ENCODE measurements at places on chromosomes 1 and 21.

DNA sequence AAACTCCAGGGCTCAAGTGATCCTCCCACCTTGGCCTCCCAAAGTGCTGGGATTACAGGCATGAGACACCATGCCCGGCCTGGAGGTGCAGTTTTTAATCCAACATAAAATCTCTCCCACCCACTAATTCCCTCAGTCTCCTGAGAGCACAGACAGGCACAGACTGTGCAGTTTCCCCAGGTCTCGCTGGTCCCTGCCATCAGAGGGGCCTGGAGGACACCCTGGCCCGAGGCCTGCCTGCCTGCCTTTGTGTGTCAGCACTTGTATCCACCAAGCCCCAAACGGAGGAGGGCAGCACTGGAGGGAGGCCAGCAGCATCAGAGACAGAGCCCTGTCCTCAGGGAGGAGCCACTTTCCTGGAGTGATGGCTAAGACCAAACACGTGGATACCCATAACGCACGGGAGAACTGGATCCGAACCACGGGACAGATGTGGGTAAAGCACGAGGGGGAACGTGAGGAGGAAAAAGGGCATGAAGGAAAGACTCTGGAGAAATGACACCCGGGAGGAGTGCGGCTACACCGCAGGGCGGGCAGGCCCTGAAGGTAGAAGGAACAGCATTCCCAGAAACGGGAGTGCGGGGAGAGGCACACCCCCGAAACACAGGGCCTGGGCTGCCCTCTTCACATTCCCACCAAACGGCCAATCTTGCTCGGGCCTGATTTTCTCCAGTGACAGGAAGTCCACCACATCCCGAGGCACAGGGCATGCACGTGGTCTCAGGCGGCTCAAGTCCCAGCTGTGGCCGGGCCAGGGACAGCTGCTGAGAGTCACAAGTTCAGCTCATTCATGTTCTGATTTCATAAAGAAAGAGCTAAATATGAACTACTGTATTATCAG lies 29.7 kb downstream of the NPHP4 start:
- DNase-seq, result no peak

DNA sequence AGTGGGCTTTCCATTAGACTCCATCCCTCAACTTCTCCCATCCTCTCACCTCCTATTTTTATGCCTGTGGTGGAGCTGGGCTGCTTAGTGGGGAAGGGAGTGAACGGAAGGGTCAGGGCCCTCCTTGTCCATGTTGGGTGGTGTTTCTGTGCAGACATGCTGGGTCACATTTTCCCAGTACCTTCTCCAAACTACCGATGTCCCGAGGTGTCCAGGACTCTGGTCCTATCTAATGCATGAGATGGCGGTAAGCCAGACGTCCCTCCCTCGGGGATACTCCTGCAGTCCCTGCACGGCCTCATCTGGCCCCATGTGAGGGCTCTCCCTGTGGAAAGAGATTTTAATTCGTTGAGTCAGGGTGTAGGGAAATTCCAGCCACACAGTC lies 61.0 kb downstream of the OBSCN start:
- DNase-seq, result no peak

DNA sequence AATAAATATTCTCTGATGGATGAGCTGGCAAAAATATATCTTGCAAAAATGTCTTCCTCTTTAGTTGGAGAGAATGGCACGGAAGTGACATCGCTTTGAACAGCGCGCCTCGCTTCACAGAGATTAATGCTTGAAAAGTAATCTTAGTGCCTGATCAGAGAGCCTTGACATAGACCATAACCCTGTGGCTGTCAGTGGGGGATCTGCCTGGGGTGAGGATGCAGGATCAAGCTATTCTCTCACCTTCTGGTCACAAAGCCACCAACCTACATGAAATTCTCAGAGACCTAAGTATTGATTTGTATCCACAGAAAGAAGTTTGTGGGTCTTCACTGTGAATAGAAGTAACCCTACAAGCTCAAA lies 492.6 kb downstream of the LMO4 start:
- DNase-seq, result no peak

- DNase-seq, result no peak
Observed at GRCh38 chr1:230824551-230824918, 43.8 kb downstream of the C1orf198 start.

DNA sequence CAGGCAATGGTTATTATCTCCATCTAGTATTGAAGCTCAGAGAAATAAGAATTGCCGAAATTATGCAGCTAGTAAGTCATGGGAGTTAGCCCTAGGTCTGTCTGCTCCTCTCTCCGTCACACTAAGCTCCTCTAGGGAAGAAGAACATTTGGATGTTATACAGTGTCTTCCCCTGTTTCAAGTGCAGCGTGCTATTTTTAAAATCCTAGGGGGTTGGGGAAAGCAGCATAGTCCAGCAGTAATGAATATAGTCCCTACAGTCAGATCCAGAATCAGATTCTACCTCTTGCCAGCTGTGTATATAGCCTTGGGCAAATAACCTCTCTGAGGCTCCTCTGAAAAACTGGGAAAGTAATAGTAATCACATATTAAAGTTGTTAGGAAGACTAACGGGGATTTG lies 44.5 kb upstream of the OSBPL9 start:
- DNase-seq, result no peak

GRCh38 chr1:203537806-203538464 lies 44.0 kb downstream of the OPTC start:
- peak; percentile 48 for DNase-seq

DNA sequence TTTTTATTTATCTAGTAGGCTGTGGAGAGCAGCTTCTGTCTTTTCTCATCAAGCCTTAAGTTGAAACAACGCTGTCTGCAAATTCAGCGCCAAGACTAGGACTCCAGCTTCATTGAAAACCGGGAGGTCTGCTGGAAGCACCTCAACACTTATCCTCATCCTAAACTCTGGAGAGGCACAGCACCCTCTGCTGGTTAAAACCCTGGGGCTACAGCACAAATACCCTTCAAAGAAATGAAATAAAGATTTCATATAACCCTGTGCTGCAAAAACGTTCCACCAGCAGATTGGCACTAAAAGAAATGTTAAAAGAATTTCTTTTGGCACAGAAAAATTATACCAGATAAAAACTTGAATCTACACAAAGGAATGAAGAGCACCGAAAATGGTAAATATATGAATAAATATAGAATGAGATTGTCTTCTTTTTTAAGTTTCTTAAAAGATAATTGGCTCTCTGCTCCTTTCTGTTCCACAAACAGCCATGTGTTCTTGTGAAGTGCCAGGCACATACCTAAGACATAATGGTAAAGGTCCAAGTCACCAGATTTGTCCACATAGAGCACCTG lies 227.7 kb upstream of the SAMSN1 start:
- DNase-seq, result no peak

DNA sequence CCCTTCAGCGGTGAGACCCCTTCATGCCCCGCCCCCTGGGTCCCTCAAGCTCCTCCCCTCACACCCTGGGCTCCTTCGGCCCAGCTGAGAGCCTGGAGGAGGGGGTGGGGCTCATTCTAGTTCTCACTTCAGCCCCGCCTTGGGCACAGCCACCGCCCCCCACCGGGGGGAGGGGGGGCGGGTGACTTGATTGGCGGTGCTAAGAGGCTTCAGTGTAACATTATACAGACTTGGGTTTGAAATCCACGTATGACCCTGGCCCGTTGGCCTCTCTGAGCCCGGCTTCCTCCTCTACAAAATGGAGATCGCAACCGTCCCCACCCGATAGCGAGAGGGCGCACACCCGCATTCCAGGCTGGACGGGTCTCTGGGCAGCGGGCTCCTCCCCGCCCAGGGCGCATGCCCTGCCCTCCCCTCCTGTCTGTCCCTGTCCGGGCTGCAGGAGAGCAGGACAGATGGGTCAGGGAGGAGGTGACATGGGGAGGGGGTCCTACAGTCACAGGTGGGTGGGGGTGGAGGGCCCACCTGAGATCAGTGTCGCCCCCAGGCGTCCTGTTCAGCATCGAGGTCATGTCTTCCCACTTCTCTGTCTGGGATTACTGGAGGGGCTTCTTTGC lies 5.1 kb downstream of the CLCNKB start:
- peak; percentile 67 for DNase-seq

DNA sequence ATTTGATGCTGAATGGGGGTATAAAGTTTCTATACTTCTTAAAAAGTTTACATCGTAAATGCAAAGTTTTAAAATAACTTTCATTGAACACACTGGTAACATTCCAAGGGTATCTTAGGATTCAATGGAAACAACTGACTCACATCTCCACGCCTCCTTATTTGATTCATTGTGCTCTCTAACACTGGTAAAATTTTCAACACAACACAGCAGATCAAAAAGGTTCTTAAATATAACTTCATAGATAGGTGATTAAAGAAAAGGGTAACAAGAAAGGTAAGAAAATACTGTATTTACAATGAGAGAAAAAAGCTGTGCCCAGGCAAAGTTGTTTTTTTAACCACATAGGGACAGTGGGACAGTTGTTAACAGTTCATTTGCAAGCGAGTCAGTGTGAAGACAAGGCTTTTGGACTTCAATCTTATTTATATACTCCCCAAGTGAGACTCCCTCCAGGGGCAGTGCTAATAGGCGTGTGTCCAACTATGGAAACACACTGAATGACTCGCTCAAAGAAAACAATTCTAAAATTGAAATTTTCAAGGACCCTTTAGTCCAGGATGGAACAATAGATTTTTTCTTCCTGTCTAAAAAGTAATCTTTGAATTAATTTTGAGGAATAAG lies 140.5 kb downstream of the TIAM1 start:
- DNase-seq, result peak; percentile 84

DNA sequence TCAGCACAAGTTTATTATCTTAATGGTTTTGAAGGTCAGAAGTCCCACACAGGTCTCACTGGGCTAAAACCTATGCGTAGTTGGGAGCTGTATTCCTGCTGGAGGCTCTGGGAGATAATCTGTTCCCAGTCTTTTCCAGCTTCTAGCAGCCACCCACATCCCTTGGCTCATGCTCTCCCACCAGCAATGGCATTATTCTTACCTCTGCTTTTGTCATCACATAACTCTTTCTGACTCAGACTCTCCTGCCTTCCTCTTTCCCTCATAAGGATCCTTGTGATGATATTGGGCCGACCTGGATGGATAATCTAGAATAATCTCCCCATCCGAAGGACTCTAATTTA lies 122.2 kb upstream of the PRDX6 start:
- DNase-seq, result no peak

Measured in fibroblast of skin of scalp (primary cell).